Right ventricle myocardium superior (tissue), 1 donor: ENCODE measurements at places on chromosomes 2 and 18. TPM values are rescaled to one million over a fixed set of nuclear protein-coding genes. Genes with fewer than 3 reads are reported as not detected.

MARCHF4 gene
- total RNA-seq, result not detected

CXCR1 gene
- total RNA-seq, result 0.54 TPM

GAL3ST2 gene
- total RNA-seq, result not detected

GLI2 gene
- 1.3 TPM for total RNA-seq

SERPINB4 gene
- total RNA-seq, result not detected

VIT gene
- 19.4 TPM for total RNA-seq

TBR1 gene
- not detected for total RNA-seq

HOXD11 gene
- total RNA-seq, result not detected

LYG2 gene
- not detected for total RNA-seq

SPP2 gene
- not detected for total RNA-seq

DNA sequence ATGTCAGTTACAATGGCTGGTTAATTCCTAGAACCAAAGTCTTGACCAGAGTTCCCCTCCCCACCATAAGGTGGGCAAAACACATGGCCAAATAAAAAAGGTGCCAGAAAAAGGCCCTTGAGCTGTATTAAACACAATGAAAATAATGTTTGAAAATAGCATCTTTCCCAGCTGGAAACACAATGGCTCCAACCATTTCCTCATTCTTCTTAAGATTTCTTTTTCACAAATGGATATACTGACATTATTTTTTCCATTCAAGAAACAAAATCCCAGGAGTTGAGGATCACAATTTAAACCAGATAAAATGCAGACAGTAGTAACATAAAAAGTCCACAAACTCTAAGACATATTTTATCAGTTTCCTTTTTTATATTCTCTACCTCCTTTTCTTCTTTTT lies 143.8 kb downstream of the EXOC6B start:
- no peak for DNase-seq

DNA sequence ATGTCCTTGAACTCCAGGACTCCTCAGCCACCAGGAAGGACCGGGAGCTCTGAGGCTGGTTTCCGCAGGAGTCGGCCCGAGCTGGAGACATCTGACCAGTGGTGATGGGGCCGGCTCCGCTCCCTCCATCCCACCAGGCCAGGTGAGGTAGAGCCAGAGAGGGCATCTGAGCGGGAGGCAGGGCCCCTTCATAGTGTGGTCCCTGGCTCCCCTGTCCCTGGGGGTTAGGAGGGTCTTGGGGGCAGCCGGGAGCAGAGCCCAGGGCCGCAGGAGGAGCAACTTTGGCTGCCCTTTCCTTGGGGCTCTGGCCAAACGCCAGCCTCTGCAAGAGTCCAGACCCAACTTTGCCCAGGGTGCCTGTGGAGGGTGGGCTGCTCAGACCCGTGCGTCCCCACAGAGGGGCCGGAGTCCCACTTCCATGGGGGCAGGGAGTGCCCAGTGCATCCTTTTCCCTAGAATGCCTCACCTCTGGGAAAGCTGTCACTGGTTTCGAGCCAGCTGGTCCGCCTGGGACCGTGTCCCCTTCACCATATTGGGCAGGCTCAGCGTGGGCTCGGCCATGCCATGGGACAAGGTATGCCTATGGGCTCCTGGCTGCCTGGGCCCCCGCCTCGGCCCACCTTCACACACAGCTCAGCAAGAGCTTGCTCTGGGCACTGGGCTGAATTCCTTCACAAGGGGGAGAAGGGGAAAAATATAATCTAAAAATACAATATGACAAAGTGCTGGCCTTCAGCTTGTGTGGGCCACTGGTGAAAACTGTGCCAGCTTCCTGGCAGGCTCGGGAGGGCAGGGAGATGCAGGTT lies 148.6 kb downstream of the TWIST2 start:
- DNase-seq, result no peak

- no peak for DNase-seq
Observed at GRCh38 chr2:33068261-33068660, 121.5 kb downstream of the LTBP1 start.

DNA sequence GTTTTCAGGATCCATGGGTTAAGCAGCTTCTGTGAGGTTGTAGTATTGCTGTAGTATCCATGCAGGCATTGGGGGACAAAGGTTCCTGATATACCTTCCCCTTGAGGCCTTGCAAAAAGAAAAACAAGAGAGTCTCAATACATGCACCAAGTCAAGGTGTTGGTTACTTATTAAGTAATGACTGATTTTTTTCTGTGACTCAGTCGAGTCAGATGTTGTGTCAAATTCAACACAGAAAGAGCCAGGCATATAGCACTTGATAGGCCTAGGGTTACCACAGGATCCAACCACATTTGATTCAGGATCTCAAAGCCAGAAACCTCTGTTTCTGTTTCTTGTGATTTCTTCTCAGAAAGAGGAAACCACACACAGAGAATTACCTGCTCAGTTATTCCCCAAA lies 24.9 kb upstream of the CD8A start:
- no peak for DNase-seq

DNA sequence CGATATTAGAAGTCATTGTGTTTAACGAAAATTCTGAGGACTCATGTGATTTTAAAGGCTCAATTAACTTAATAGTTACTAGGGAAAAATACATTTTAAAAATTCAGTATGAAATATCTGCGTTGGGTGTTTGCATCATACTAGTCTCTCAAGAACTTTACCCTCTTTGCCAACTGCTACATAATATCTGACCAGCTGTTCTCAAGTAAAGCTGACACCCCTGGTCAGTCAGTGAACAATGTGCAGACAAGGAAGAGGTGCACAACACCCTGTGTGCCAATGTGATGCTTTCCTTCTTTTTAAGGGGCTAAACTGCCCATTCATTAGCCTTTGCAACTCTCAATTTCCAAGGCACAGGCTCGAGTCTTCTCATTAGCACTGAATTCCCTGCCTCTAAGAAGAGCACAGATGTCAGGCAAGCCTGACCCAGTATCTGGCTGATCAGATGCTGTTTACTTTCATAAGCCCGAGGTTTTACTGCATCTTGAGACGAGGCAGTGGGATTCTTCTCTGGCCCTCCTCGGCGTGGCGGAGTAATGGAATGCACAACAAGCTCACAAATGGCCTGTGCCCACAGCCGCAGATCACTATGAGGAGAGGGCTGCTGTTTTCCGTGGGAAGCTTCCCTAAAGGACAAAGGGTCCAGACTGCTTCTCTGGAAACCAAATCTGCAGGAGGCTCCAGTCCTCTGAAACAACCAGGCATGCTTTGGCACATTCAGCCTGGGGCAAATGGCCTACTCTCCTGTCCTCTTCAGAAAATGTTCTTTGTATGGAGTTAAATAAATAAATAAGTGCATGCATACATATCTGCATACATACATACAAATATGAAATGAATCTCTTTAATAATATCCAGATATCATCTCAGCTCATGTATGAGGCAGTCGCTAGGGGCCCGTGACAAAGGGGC lies 240.3 kb downstream of the ZNF521 start:
- DNase-seq, result no peak

DNA sequence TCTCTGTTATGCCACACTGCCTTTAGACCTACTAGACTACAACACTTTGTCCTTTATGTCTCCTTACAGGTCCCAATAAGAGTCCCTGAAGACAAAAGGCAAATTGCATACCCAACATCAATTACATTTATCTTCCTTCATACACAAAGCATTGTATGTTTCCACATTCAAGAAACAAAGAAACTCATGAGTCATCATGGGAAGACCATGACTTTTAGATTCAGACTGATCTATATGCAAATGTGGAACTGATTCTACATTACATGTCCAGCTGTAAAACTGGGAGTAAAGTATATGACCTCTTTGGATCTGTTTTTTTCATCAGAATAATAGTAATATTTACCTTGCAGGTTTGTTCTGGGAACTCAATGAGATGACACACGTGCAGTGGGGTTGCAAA lies 25.2 kb upstream of the HNMT start:
- DNase-seq, result no peak

DNA sequence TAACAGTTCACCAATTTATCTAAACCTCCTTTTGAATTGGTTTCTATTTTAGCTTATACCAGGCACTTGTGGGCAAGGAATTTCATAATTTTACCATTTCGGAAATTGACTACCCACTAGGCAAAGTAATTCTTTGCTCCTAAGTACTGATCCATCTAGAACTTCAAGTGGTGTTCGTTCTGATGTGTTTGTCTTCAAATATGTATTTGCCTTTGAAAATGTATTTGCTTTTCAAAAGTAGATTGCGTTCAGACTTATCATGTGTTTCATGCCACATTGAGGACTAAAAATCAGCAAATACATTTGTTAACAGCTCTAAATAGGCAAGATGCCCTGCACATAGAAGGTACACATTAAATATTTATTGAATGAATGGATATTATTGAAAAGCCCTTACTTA lies 26.7 kb downstream of the IFIH1 start:
- no peak for DNase-seq

GRCh38 chr2:8643250-8643995 lies 38.4 kb upstream of the ID2 start:
- no peak for DNase-seq

GRCh38 chr2:224069172-224069571 lies 30.1 kb upstream of the SERPINE2 start:
- peak; percentile 61 for DNase-seq

- DNase-seq, result peak; percentile 72
Observed at GRCh38 chr18:12679183-12679786, 21.4 kb upstream of the SPIRE1 start.

GRCh38 chr18:13537022-13537780 lies 189.2 kb downstream of the FAM210A start:
- DNase-seq, result no peak

GRCh38 chr18:13319629-13320028 lies 101.1 kb downstream of the LDLRAD4 start:
- no peak for DNase-seq

- DNase-seq, result no peak
Observed at GRCh38 chr2:30510409-30510808, 63.4 kb downstream of the LCLAT1 start.

DNA sequence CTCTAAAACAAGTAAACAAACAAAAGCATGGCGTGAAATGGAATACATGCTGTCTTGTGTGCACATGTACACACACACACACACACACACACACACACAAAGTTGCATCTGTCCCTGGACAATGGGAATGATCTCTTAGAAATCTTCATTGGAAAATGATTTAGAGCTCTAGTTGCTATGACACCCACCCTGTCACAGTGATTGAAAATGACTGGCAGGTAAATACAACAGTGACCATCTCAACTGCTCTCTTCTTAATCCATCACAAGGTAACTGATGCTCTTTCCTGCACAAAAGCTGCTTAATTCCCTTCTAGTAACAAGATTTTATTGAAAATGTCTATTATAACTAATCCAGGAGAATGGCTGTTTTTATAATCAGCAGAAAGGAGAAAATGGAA lies 1011.7 kb upstream of the GYPC start:
- DNase-seq, result no peak

GRCh38 chr18:2903006-2903405 lies 56.2 kb downstream of the EMILIN2 start:
- DNase-seq, result peak; percentile 81

DNA sequence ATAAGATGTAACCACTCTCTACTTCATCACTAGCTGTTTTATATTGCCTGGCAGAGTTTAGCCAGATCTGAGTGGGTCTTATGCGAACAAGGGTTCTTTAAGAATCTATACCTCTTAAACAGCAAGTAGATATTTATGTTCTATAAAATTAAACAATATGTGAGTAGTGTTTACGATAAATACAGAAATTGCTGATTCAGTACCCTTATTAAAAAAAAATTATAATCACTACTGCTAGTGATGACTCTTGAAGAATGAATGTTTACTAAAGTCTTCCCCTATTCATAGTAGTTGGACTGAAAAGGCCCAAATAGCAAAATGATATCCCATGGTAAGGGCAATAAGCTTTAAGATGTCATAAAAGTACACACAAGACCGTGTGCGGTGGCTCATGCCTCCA lies 98.7 kb upstream of the DTNB start:
- no peak for DNase-seq

GRCh38 chr18:79612291-79613108 lies 67.1 kb upstream of the CTDP1 start:
- peak; percentile 24 for DNase-seq

- no peak for DNase-seq
Observed at GRCh38 chr2:218631837-218632236, 24.1 kb downstream of the PLCD4 start.

DNA sequence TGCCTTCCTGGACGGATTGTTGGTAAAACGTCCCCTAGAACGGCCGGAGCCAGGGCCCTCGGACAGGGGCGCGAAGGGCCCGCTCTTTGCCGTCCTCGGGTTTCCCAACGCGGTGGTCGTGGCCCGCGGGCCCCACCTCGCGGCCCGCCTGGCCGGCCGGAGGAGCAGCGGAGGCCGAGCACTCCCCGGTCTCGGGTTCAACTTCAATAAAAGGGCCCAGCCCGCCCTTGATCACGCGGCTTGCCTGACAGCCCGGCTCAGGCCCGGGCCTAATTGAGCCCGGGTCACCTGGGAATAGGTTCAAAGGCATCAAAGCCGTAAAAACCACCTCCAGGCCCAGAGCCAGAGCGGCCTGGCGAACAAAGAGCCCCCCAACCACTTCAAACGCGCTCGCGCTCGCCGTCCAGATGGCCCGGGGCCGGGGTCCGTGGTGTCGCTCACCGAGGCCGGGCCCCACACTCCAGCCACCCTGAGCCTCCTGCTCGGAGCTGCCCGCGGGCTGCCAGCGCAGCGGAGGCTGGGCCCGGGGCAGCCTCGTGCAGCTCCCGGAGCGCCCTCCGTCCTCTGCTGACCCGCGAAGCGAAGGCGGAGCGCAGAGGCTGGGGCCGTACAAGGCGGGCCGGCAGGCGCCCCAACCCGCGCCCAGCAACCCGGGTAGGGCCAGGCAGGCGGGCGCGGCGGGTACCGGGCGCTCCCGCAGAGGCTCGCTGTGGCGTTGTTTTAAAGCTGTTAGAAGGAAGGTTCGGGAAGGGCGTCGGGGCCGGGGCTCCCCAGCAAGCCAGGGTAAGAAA lies 1.1 kb upstream of the TWIST2 start:
- no peak for DNase-seq

GRCh38 chr2:153823880-153824279 lies 47.8 kb upstream of the GALNT13 start:
- DNase-seq, result no peak

GRCh38 chr2:105999211-105999989 lies 194.7 kb downstream of the UXS1 start:
- no peak for DNase-seq

DNA sequence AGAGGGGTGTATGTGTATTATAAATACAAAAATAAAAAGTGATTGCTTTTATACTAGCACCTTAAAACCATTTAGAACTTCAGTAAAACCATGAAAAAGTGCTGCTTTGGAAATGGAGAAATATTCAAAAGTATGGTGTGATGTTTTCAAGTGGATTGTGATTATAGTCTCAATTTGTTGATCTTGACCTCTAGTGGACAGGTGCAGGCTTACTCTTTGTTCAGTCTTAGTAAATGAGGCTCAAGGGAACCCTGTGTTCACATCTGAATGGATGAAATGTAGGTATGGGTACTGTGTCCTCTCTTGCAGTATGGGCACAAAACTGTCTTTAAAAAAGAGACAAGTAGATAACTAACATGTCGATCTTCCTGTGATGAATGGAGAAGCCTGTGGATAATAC lies 145.8 kb downstream of the MCFD2 start:
- no peak for DNase-seq

GRCh38 chr2:159615367-159616285 lies 722 bp downstream of the BAZ2B start:
- peak; percentile 93 for DNase-seq

- no peak for DNase-seq
Observed at GRCh38 chr2:10427618-10427949, 20.5 kb downstream of the ODC1 start.
